Fibroblast of skin of left biceps (primary cell): ENCODE measurements at places on chromosomes 3 and 15.

- DNase-seq = no peak
Measured at GRCh38 chr15:42118650-42119445, 24.5 kb upstream of the PLA2G4D start.

DNA sequence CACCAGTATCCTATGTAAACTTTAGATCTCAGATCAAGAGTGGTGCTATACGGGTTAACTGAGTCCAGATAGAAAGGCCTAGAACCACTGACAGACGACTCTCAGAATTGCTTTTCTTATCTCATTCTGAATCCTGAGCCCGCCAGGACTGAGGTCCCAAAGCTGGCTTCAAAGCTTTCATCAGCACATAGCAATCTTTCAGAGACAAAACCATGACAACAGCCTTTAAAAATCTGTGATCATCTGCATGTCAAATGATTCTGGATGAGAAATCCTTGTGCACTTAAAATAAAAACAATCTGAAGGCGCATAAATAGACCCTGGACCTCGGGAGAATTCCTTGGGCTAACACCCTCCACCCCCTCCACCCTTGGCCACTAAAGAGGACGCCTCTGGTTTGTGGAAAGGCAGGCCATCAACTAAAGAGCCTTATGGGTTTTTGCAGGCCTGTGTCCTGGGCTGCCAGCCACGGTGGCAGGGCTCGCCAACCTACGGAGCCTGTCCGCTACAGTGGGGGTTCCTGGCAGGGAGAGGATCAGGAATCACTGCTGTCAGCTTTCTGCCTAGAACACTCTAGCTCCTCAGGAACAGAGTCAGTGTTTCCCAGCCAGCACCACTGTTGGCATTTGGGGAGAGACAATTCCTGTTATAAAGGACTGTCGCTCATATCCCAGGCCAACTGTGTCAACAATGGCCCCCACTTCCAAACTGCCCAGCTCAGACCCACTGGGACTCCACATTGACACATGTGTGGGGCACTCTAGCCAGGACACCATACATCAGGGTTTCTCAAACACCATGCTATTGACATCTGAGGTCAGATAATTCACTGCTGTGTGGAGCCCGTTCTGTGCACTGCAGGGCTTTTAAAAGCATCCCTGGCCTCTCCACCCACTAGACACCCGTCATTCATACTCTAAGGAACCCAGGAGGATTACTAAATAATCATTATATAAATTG lies 20.2 kb downstream of the TLE3 start:
- no peak for DNase-seq

DNA sequence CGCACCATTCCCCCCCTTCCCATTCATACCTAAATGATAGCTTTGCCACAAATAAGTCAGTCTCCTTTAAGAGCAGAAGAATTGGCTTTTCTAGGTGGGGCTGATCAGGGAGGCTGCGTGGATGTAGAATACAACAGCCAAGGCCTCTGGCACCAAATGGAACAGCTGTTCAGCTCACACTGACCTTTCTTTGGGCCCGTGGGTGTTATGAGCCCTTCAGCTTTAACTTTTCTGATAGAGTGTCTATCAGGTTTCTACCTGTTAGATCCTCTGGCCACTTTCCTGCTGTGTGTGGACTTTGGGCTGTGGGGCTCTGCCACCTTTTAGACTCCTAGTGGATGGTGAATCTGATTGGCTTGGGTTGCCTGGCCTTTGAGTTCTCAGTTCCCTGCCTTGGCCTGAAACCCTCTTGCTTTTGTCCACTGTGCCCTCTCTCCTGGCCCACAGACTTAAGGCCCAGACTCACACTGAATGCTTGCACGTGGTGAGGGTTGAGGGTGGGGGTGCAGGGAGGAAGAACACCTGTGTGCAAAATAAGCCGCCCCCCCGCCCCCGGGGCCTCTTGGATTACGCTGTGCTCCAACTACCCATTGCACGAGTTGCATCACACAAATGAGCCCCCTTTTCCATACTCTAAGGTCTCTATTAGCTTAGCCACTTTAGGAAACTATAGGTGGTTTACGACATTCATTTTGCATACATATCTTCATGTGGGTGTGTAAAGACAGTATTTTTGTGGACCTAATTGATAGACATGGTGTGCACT lies 1.3 kb upstream of the RFX7 start:
- no peak for DNase-seq

DNA sequence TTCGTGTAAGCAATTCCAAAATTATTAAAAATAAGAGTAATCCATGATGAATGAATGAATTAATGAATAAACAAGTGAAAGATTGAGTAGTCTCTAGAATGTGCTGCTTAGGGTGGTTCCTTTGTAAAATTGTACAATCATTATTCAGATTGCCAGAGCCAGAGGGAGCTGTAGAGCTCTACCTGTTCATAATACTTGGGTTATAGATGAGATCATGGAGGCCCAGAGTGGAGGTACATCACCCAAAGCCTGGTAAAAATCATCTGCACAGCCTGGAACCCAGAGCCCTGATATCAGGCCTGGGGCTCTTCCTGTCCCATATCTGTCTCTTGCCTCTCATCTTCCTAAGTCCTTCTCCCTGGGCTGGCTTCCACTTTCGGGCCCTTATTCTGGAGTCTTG lies 297.2 kb downstream of the RPLP1 start:
- DNase-seq = no peak

DNA sequence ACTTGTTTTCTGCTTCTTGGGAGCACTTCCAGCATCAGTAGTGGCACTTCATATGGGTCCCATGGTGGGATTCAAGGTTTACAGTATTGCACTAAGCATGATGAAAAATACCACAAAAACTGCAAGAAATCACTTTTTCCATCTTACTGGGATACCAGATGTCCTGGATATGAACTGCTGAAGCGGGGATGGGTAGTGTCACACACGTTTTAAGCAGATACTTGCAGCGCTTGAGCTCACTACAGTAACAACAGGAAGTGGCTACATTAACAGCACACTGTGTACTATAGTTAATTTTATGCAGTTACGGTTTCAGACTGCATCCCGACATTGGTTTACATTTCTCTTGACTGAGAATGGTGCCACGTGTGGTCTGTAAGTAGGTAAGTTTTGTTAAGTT lies 3.5 kb upstream of the ISG20 start:
- no peak for DNase-seq

DNA sequence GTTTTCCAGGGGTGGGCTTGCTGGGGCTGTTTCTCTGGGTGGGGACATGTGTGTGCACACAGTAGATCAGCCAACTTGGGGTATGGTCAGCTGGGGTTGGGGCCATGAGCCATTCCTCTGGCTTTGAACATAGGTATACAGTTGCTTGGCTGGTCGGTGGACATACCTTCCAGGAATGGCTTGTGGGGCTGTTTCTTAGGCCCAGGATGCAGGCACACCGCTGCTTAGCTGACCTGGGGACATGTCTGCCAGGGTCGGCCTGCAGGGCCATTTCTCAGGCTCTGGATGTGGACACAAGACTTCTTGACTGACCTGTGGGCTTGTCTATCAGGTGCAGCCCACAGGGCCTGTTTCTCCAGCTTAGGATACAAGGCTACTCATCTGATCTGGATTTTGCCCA lies 130.6 kb downstream of the DOCK3 start:
- no peak for DNase-seq

DNA sequence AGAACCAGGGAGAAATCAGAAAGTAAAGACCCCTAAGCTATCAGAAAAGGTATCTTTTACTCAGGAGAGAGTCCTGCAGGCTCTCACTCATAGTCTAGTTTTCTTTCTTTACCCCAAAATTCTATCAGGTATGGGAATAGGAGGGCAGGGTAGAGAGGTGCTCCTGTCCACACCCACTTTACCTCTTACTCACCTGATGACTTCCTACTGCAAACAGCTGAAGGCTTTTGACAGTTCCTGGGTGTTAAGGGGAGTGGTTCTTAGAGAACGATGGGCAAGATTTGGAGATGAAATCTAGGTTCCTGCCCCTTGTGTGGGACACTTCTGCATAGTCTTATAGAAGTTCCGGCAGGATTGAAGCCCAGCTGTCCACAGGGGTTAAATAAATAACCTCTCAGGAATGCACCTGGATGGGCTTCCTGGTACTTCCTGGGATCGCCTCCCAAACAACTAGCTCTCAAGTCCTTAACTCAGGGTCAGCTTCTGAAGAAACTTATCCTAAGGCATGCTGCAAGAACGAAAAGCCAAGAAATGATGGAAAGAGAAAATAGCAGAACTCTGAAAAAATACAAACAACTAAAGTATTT lies 10.8 kb upstream of the TNFAIP8L3 start:
- no peak for DNase-seq

- no peak for DNase-seq
Measured at GRCh38 chr15:93658026-93658816, 569.2 kb upstream of the RGMA start.

- DNase-seq = no peak
Measured at GRCh38 chr15:82950746-82951370, 1.7 kb downstream of the HOMER2 start.

- DNase-seq = peak; percentile 39
Measured at GRCh38 chr3:194367992-194368841, 1.3 kb downstream of the LRRC15 start.

DNA sequence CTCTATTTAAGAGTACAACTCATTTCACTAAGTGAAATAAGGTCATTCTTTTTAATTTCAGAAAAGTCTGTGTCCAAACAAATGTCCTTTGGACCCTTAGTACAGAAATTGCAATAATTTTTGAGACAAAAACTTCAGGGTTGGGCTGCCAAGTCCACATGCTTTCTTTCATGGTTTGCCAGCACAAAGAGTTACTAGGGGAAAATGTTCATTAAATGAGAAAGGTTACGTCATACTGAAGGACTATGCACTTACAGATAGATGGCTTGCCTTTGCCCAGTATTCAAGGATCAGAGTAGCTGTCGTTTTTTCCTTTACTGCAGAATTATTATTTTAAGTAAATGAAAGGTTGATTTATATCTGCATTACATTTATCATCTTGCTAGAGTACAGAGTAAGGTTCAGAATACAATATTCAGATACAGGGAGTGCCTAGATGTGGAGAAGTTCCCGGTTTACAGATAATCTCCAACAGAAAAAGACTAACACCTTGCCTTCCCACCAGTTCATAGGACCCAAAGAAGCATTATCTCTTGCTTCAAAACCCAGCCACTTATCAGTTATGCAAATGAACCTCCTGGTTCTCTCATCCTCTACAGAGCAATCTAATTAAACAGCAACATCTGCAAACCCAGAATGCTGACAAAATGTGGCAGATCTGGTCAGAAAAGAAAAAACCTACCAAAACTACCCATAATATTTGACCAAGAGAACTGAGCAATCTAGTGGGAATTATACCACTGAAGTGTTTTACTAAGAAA lies 179.3 kb downstream of the FRMD5 start:
- no peak for DNase-seq

DNA sequence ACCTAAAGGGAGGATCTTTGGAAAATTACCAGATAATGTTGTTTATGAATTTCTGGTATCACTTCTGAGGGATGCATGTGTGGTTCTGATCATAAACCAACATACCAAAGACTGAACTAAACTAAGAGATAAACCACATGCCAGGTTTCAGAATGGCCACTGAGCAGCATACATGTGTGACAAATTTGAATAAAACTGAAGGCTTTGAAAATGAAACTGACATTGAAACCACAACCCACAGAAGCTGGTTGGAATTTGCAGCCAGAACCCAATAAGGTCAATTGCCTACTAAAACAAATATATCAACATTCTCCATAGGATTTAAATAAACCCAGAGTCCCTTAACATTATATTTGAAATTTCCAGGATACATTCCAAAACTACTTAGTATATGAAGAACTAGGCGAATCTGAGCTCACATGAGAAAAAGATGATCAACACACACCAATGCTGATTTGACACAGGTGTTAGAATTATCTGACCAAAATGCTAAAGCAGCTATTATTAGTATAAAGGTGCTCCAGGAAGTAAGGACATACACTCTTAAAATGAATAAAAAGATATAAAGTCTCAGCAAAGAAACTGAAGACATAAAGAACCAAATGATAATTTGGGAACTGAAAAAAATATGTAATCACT lies 125.0 kb downstream of the ZNF280D start:
- DNase-seq = peak; percentile 8

DNA sequence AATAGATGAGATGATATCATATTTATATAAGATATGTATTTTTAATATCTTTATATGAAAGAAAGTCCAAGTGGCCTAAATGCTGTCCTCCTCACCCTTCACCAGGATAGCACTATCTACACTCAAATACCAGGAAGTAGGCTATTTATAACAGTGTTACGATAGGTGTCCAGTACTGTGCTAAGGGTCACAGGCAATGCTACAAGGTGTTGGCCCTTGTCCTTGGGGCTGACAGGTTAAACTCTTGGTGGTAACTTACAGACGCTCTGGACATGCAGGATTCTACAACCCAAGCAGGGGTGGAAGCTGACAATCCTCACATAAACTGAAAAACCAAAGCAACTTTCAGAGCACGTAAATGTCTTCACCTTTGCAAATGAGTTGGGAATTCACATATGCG lies 22.3 kb downstream of the NCEH1 start:
- DNase-seq = no peak

GRCh38 chr3:10998542-10998941 lies 6.0 kb downstream of the SLC6A1 start:
- no peak for DNase-seq

DNA sequence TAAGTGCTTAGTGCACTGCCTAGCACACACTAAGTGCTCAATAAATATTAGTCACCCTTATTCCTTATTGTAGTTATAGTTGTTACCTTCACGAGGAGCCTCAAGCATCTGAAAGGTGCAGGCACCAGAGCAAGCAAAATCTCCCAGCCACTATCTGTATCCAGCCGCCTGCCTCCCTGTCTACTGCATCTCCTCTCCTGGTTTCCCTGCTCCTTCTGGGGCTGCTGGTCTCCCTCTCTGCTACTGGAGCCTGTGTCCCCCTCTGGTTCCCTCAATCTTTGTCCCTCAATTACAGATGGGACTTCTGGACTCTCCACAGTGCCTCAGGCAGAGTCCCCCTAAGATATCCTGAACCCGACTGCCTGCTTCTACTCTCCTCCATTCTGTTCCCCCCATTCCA lies 18.8 kb downstream of the MYL3 start:
- DNase-seq = no peak

- DNase-seq = no peak
Measured at GRCh38 chr3:189277711-189278110, 105.9 kb downstream of the TPRG1 start.

GRCh38 chr15:87752250-87752951 lies 504.1 kb downstream of the NTRK3 start:
- peak; percentile 89 for DNase-seq

DNA sequence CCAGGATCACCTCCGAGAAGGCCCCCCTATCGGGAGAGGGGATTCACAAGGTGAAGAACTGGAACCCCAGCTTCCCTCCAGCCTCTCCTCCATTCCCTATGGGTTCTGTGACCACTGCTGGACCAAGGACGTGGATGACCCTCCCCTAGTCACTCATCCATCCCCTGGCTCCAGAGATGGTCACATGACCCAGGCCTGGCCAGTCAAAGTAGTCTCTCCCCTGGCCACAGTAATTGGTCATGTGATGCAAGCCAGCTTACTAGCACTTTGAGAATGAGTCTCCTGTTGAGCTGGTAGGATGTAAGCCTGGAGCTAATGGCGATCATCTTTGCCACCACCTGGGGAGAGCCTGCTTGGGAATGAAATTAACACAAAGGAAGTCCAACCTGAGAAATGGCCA lies 3.9 kb downstream of the CAMK1 start:
- no peak for DNase-seq
